ENCODE measurements at places on chromosomes 7 and 10. TPM values are rescaled to one million over a fixed set of nuclear protein-coding genes. Genes with fewer than 3 reads are reported as not detected.

DNA sequence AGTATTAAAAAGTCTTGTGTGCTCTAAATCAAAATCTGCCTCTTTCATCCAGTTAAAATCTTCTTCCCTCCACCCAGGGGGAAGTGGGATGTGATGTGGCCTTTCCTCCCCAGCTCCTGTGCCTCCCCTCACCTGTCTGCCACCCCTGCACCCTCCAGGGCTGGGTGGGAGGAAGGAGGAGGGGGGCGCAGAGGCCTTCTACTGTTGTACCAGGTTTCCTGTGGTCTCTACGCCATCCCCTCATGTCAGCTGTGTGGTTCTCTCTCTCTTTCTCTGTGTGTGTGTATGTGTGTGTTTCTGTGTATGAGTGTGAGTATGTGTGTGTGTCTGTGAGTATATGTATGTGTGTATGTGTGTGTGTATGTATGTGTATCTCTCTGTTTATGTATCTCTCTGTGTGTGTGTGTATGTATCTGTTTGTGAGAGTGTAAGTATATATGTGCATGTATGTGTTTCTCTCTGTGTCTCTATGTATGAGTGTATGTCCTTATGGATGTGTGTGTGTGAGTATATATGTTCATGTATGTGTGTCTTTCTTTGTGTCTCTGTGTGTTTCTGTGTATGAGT, 45.5 kb upstream of the C10orf71 start:
- DNase-seq = no peak

GRCh38 chr10:49617121-49618020, 3.5 kb downstream of the CHAT start:
- no peak for DNase-seq

Gene CLEC5A
- not detected for total RNA-seq

Gene ELMO1
- 7.3 TPM for total RNA-seq

DNA sequence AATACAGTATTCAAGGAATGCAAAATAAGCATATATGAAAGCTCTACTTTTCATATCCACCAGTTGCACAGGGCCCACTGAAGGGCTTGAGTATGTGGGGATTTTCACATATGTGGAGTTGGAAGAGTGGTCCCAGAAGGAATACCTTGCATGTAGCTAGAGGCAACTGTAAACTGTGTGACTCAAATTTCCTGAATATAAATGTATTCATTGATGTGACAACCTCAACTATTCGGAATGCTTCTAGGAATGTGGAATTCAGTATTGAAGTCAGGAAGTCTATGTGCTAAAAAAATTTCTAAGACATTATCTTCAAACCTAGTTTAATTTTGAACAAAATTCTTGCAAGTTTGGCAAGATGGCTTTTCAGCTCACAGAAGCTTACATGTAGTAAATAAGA, 695.5 kb upstream of the SEMA3D start:
- DNase-seq = no peak

DNA sequence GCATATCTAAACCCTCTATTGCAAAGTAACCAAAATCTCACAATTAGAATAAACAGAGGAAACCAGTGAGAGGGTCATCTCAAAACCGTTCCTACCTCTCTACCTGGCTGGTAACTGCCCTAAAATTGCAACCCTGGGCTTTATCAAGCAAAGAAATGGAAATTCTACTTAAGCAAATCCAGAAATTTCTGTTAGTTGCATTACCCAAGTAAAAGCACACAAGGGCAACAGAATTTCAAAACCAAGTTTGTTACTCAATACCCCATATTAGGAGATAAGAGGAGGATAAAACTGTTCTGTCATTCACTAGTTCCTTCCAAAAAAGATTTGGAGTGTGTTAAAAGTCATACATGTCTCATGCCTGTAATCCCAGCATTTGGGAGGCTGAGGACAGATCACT, 195.3 kb downstream of the FAM107B start:
- DNase-seq = no peak

Gene CDCA7L
- total RNA-seq = 33.7 TPM

DNA sequence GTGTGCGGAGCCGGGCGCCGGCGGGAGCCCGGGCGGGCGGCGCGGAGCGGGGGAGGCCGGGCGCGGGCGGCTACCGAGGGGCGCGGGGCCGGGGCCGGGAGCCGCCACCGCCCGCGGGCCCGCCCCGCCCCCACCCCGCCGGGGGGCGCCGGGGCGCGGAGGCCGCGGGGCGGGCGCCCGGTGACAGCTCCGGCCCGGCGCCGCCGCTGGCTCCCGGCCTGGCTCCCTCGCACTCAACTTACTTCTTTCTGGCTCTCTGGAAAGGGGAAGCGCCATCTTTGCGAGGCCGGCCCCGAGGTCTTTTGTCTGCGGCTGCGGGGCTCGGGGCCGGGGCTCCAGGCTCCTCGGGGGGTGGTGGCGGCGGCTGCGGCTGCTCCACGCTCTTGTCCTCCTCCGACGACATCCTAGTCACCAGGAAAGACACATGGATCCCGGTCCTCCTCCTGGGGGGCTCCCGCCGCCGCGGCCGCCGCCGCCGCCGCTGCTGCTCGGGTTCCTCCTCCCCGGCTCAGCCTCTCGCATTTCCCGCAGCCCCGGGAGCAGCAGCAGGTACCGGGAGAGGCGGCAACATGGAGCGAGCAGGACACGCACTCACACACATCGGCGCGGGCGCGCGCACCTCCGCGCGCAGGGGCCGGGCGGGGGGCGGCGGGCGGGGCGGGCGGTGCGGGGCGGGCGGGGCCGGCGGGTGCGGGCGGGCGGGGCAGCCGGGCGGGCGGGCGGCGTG, at the start of gene KMT2C:
Gene KMT2C (minus strand): TSS at position 620 of the 727 bp plus-strand sequence. CDS start 217 bp downstream, at position 403.
- peak; percentile 36 for DNase-seq

DNA sequence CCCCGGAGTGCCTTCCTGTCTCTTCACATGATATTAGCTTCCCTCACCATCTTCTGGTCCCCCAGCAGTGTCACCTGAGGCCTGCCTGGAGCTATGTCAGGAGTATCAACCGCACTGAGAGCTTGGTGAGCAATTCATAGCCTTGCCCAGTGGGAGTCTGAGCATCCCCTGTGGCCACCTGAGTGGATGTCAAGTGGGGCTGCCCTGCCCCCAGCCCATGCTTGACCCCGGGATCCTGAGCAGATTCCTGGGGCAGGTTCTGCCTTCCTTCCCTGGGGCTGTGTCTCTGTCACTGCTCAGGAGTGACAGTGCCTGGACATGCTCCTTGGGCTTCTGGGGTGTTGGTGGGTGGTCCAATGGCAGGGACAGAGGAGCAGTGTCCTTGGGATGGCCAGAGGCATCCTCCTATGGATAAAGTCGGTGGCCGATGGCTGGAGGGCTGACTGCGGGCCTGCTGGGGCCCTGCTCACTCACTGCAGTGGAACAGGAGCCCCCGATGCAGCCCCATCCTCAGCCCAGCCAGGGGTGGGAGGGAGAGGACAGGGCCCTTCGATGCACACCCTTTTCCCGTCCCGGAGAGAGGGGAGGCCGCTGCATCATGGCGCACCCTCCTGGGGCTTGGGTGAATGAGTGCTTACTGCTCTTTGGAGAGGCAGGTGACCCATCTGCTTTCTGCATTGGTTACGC, 95.7 kb downstream of the BMS1 start:
- no peak for DNase-seq

DNA sequence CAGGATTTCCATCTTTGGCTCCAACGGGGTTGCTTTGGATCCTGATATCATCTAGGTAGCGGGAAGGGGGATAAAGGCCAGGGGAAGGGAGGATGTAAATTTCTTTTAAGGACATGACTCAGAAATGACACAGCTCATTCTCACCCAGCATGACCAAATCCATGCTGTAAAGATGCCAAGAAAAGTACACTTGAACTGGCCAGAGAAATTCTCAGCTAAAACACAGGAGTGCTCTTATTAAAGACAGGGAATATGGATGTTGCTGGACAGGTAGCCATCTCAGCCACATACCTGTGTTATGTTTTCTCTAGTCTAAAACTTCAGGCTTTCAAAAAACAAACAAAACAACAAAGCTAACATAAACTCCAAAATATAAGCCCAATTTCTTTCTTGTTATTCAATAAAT, 68.3 kb downstream of the NAMPT start:
- DNase-seq = peak; percentile 90

- DNase-seq = no peak
These were observed 55.7 kb downstream of the TMEM209 start for GRCh38 chr7:130149281-130150139.

GRCh38 chr7:69545175-69545574, 53.1 kb upstream of the AUTS2 start:
- DNase-seq = no peak

Gene RBM20
- 2.3 TPM for total RNA-seq

GRCh38 chr10:11335881-11336430, 275.5 kb downstream of the USP6NL start:
- DNase-seq = no peak

Gene PILRA
- 0.40 TPM for total RNA-seq

Gene LRRC4
- not detected for total RNA-seq

Gene PNLIPRP1
- total RNA-seq = not detected

Gene SH2D4B
- not detected for total RNA-seq

- no peak for DNase-seq
These were observed 157.2 kb downstream of the SH2D4B start for GRCh38 chr10:80694930-80695329.

- no peak for DNase-seq
These were observed 162.9 kb downstream of the CREB5 start for GRCh38 chr7:28575241-28575643.

DNA sequence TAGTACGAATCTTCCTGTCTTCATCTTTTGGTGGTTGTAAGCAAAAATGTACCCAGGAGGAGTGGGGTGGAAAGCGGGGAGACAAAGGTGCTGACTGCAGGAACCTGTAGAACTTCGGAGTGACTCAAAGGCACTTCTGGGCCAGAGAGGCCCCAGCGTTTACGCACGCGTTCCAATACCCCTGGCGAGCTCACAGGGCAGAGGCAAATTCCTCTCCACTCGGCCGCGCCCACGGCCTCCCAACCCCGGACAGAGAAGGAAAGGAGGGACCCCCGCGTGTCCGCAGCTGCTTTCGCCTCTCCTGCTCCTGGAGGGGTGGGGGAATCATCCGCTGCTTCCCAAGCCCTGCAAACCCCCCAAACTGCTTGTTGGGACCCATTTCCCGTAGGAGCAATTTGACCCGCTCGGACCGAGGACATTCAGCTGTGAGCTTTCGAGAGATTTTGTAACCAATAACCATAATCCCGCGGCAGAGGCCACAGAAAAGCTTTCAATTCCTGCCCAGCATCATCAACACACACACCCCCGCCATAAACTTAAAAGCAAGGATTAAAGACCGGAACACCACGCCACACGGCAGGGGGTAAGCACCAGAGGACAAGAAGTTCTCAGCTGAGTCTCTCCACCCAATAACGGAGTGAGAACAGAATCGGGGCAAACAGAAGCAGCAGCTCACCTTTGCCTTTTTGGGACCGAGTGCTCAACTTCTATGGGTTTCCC, 2.3 kb downstream of the IGF2BP3 start:
- DNase-seq = no peak

Gene MMD2
- total RNA-seq = not detected

Data from NCI-H460 (cell line).